ENCODE measurements at places on chromosomes 7 and 10. TPM values are rescaled to one million over a fixed set of nuclear protein-coding genes. Genes with fewer than 3 reads are reported as not detected.

The PARP12 gene
- 15.5 TPM for total RNA-seq

The ADAM8 gene
- total RNA-seq, result 30.5 TPM

The FAM25G gene
- 5.3 TPM for total RNA-seq

The ATG9B gene
- total RNA-seq, result not detected

The CDC14C gene
- total RNA-seq, result not detected

The HOXA5 gene
- not detected for total RNA-seq

The EEPD1 gene
- 0.85 TPM for total RNA-seq

The VPS37D gene
- 2.3 TPM for total RNA-seq

The TMEM213 gene
- not detected for total RNA-seq

All from airway epithelial cell (primary cell).